Activated naive CD4-positive, alpha-beta T cell treated with anti-CD3 and anti-CD28 coated beads, Interleukin-2, amount 50 U/mL, for 72 hours (primary cell): ENCODE measurements at places on chromosomes 13 and 19. TPM values are rescaled to one million over a fixed set of nuclear protein-coding genes. Genes with fewer than 3 reads are reported as not detected.

The CNFN gene
- total RNA-seq: not detected

The FUT1 gene
- total RNA-seq: 0.41 TPM

The APC2 gene
- 0.14 TPM for total RNA-seq

The ZSCAN18 gene
- 22.8 TPM for total RNA-seq

The ALG11 gene
- total RNA-seq: 17.0 TPM

The TSC22D1 gene
- 7.9 TPM for total RNA-seq
